ENCODE measurements at places on chromosomes 7 and 10.

DNA sequence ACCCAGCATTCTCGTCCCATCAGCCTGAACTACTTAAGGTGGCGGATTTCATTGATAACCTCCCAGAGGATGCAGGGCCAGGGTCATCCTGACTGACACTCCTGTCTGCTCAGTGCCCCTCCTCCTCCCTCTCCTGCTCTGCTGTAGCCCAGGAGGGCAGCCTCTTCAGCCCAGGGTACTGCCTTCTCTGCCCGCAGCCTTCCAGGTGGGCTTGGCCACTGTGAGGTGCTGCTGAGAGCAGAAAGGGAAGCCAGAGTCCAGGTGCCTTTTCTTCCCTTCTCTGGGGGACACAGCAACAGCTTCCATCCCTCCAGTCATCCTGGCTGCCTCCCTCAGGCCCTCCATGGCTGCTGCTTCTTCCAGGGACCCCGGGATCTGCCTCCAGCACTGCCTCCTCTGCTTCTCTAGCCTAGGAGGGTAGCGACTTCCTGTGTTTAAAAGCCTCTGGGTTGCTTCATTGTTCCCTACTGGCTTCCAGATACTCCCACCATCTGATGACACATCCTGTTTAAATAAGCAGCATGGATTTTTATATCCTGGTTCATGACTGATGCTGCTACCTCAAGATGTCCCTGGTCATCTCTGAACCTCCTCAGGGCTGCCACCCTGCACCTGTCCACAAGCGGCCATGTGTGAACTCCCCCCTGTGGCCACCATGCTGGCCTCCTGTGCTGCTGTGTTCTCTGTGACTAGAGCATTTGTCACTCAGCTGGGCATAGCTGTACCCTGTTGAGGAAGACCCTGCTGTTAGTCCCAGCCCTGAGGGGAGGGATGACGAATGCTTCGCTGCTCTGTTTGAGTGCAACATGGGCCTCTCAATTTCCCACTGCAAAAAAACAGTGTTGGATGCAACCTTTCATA, 55.8 kb downstream of the AKR1C4 start:
- DNase-seq: no peak

- no peak for DNase-seq
These were observed 160.9 kb upstream of the INSYN2A start for GRCh38 chr10:127357265-127357664.

DNA sequence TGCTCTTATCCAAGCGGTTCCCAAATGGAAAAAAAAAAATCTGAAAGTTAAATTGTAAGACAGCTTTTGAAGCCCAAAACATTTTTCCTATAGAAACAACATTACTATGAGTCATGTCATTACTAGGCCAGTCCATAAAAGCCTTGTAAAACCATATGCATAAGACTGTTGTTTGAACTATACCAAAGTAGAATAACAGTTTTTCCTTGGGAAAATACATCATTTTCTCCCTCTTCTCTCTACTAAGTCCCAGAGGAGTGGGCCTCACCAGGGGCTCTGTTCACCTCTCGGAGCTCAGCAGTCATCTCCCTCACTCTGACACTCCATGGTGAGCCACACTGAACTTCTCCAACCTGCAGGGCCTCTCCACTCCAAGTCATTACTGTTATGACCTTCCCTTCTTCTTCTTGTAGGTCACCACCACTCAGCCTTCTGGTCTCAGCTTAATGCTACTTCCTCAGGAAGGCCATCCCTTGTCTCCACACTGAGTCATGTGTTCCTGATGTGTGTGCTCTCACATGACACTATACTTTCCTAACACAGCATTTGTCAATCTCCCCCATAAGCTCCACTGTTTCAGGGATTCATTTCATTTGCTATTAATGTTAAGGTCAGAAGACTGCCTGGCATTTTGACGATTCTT, 32.5 kb downstream of the ZNF438 start:
- DNase-seq: no peak

DNA sequence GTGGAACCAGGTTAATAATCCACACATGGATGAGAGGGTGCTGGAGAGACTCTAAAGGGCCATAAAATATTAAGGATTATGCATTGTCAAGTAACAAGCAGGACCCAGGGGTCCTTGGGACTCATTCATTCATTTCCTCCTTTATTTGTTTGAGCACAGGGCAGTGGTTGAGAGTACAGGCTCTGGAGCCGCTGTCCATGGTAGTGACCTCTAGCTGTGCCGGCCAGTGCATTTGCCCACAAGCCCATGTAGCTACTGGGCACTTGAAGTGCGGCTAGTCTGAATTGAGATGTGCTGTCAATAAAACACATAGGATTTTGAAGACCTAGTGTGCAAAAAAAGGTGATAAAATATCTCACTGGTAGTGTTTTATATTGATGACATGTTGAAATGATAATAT, 137.6 kb downstream of the C10orf105 start:
- DNase-seq: no peak

GRCh38 chr7:105935250-105935649, 27.8 kb upstream of the CDHR3 start:
- no peak for DNase-seq

DNA sequence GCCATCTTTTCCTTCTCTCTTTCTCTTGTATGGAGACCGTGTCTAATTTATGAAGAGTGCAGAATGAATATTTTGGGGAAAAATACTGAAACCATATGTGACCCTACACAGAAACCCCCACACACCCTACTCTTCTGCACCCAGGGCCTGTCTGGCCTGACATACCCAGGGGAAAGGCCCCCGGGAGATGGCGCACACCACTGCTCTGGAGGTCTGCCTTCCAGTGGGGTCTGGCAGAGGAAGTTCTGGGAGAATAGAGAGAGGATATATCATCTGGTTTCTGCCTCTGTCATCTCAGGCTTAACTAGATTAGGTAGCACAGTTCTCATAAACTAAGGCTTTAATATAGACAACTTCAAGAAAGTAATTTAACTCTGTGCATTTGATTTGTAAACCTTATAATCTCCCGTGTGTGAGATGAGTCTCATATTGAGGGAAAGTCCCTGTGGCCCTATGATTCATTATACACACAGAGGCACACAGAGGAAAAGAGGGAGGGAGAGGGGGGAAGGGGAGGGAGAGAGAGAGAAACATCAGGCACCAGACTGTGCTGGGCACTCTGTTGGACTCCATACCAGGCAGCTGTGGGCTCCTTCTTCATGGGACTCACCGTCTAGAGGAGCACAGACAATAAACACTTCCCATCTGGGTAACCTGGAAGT, 123.3 kb downstream of the AOAH start:
- DNase-seq: no peak

DNA sequence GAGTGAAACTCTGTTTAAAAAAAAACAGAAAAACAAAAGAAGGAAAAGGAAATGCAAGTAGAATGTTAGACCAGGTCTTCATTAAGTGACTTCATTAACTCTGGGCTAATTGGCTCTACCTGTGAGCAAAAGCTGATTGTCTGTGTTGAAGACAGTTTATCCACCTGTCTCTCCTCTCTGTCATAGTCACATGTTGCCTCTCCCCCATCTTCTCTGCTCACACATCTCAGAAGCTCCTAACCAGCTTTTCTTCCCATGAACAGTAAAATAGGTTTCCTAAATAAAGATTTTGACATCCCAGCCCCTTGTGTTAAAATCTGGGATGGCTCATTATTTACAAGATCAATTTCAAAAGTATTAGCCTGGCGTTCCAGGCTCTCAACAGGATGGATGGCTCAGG, 222.7 kb downstream of the CACNB2 start:
- DNase-seq: no peak

DNA sequence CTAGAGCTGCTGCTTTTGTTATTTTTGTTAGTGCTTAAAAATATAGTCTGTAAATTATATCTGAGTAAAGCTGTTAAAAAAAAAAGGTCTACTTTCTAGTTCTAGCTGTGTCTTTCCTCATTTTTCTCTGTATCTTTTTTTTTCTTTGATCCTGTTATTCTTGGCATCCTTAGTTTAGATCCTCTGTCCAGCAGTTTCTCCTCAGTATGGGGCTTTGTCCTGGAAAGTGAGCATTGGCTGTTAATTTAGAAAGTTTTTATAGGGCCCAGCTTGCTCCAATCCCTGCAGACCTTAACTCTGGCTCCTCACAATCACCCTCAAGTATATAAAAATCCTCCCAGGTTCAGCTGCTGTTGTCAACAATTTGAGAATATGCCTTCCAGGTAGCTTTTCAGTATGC, 23.5 kb downstream of the DDX50 start:
- DNase-seq: no peak

DNA sequence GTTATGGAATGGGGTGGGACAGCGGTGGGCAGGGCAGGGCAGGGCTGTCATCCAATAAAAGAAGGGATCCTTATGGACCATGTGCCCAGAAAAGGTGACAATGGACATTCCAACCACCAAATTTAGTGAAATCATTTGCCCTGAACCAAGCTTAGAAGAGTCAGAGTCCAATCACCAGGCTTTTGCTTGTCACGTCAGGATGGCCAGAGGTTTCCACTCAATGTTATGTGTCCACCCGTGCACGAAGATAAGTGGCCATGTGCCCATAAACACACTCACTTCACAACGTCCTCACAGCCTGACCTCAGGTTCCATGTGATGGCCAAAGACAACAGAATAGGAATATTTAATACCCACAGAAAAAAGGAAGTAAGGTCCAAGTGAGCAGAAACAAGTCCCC, 36.6 kb upstream of the PLPP4 start:
- no peak for DNase-seq

- no peak for DNase-seq
These were observed 305.3 kb upstream of the MKI67 start for GRCh38 chr10:128431506-128431905.

DNA sequence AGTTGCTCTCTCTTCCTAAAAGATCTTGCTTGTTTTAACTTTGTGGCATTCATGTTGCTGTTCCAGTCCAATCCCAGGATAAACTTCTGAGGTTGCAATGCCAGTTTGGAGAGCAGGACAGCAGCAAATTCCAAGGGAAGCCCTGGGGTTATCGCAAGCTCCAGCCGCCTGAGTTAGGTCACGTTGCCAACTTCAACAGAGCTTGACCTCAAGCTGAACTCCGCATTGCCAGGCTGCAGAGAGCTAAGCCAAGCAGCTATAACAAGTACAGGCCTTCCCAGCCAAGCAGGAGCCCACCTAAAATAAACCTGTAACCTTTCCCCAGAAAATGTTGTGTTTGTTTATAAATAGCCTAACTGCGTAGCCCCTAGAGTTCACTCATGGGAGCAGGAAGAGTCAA, 138.9 kb upstream of the LYZL1 start:
- DNase-seq: no peak

GRCh38 chr10:19576576-19576975, 239.7 kb upstream of the PLXDC2 start:
- DNase-seq: no peak

DNA sequence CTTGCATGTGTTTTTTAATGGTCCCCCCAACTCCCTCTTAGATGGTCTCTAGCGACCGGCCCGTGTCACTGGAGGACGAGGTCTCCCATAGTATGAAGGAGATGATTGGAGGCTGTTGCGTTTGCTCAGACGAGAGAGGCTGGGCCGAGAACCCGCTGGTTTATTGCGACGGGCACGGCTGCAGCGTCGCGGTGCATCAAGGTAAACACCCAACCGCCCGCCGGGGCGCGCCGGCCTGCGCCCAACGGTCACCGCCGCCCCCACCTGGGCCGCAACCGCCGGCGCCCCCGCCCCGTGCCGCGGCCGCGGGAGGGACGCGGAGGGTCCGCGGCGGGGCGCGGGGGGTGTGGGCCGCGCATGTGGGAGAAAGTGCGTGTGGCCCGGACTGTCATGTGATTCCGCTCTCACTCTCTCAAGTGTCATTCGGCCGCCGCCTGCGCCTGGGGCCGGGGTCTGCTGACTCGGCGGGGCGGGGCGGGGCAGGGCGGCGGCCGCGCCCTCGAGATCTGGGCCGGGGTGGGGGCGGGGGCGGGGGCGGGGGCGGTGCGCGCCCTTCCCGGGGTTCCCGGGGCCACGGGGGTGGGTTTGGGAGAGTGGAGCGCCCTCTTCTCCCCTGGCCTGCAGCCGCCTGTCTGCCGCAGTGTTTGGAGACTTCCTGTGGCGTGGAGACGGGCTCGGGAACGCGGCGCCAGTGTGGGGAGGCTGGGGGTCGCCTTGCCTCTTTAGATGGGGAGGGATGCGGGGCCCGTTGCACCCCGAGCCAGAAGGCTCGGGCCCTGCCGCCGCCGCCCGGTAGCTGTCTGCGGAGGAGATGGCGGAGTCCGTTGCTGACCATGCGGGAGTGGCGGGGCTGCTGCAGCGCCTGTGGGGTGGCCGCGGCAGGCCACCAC, 817 bp downstream of the MLLT10 start:
- DNase-seq: no peak

DNA sequence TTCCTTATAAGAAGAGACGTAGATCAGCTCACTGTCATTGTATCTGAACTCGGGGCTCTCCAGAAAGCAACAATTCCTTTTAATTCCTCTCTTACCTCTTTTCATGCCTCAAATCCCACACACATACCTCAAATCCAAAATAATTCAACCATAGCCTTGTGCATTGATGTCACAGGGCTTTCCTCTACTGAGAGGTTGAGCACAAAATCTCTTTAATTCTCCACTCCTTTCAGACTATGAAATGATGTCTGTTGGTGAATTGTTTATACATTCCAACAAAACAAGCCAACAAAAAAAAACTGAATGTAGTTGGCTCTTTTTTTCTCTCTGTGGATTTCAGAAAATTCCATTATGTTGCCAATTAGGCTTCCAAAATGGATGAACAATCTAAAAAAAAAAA, 53.2 kb downstream of the BPGM start:
- no peak for DNase-seq

DNA sequence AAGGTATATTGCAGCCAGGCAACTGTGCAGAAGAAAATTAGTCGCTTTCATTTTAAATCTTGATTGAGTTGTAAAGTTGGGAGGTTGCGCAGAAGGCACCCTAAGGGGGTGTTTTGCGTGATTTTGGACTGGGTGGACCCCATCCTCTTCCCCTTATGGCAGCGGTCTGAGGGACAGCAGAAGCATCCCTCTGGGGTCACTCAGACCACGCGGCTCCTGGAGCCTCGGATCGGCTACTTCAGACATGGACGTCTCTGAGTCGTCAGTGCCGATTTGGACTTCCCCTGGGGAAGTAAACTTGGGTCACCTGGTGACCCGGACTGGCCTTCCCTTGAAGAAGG, 639.0 kb upstream of the DPP6 start:
- no peak for DNase-seq

GRCh38 chr7:98079891-98080648, 26.6 kb upstream of the LMTK2 start:
- no peak for DNase-seq

- DNase-seq: no peak
These were observed 32.1 kb downstream of the AFAP1L2 start for GRCh38 chr10:114372179-114372578.

DNA sequence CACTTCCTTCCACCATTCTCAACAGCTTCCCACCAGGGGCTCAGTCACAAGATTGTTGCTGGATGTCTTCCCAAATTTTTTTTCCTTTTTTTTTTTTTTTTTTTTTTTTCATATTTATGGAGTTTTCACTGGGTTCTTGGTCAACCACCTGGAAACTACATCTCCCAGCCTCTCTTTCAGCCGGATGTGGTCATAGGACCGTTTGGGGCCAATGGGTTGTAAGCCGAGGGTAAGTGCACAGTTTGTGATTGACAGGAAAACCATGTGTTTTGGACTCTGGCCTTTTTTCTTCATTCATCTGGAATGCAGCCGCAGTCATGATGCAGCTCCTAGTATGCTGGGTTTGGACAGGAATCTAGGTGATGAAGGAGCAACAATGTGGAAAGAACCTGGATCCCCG, 337.1 kb upstream of the FOXK1 start:
- DNase-seq: no peak
